ENCODE measurements at places on chromosomes 11 and 22.
A peak's percentile ranks its signal among the peaks of the same experiment; 100 is the strongest.

GRCh38 chr11:87228820-87229219 is 191.1 kb downstream of the TMEM135 start:
- DNase-seq = no peak

DNA sequence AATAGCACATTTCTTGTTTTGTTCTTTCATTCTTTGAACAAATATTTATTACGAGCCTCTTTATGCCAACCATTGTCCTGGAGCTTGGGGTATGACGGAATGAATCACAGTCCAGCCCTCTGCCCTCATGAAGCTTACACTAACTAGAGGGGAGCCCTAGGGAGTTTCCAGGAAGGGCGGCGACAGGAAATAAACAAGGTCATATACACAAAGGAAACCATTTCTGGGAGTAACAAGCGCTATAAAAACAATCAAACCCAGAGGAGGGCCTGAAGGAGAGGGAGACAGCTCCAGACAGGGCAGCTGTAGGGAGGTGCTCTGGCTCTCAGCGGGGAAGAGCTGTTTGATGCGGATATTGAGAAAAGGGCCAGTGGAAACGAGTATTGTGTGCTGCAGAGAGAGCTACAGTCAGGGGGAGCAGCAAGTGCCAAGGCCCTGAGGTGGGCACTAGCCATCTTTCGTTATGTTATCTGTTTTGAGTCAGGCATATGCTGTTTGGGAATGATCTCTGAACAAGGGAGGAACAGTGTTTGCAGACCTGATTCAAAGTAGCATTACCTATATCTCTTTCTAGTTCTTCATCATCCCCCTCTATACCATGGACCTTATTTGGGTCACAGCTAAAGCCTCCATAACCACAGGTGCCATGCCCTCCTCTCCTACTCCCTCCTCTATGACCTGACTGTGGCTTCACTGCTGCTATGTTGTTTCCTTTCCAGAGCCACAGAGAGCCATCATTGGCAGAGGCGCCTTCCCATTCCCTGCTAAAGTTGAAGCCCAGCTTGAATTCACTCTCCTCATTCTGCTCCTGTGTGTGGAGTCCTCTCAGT is 15.3 kb upstream of the ZBTB16 start:
- no peak for DNase-seq

GRCh38 chr11:89421718-89422117 is 69.5 kb downstream of the NOX4 start:
- DNase-seq = no peak

DNA sequence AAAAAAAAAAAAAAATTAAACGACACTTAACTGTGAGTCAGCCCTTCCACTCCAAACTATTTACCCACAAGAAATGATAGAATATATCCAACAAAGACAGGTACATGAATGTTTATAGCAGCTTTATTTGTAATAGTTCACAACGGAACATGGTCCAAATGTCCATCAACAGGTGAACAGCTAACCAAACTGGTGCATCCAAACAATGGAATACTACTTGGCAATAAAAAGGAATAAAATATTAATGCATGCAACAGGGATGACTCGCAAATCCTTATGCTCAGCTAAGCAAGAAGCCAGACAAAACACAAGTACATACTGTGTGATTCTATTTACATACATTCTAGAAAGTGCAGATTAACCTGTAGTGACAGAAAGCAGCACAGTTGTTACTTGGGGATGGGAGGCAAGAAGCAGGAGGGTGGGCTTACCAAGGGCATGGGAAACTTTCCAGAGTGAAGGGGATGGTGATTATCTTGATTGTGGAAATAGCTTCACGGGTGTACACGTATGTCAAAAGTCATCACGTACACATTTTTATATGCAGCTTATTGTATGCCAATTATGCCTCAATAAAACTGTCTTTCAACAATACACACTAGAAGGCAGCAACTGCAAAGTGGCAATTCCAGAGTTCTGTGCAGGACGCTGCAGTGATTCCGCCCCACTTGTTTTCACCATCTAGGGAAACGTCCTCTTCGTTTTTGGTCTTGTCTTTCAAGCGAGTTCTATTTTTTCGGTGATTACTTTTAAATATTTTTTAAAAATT is 6.7 kb upstream of the SF1 start:
- DNase-seq = no peak

DNA sequence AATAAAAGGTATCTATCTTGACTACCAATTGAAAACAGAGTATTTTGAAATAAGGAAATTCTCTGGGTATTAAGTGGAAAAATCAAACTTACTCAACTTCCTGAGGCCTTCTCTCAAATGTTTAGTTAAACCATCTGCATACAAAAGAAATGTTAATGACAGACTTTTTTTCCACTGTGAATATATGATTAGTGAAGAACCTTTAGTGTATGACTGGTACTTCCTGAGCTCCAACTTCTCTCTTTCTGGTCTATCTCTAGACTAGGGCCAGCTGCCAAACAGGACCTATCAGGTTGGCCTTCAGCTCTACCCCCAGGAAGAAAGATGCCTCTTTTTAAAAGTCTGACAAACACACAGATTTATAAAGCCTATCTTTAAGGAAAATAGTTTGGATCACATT is 68.8 kb upstream of the SCUBE2 start:
- no peak for DNase-seq

DNA sequence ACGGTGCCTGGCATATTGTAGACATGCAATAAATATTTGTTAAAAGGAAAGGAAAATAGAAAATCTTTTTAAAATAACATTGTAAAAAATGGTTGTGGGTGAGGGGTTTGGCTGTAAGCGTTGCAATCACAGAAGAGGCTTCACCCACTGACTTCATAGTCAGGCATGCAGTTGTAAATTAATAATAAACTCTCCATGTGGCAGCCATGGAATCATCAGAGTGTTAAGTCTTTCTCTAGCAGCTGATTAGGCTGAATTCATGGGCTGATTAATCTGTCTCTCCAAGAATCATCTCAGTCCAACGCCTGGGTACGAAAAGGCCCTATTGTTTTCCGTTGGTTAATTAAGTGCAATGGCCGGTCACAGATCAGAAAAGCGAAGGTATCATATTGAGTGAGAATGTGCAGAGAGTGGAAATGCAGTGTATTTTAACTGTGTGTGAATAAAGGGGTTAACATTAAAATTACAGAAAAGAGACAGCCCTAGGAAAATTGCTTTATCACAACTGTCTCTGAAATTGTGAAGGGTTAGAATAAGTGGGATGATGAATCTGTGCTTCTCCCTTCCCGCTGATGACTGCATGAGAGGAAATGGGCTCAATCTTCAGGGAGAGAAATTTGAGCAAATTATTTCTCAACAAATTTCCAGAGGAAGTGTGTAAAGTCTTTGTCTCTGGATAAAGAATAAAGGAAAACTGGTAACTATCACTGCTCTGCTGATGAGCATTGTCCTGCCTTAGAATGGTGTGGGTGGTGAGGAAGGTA is 269.0 kb downstream of the FAM76B start:
- no peak for DNase-seq

GRCh38 chr22:29517215-29517908 is 36.2 kb downstream of the THOC5 start:
- no peak for DNase-seq

DNA sequence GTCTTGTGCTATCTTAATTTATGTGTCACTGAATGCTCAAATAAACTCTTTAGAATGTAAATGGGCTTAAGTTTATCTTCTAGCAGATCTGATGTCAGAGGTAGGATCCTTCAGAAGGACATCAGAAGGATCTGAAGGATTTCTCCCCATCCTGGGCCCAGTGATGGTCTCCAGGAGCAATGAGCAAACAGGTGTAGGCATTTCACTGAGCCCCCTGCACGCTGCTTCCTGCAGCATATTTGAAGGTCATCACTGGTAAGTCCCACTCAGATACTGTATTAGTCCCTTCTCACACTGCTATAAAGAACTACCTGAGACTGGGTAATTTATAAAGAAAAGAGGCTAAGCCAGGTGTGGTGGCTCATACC is 4.5 kb downstream of the GSTP1 start:
- no peak for DNase-seq

DNA sequence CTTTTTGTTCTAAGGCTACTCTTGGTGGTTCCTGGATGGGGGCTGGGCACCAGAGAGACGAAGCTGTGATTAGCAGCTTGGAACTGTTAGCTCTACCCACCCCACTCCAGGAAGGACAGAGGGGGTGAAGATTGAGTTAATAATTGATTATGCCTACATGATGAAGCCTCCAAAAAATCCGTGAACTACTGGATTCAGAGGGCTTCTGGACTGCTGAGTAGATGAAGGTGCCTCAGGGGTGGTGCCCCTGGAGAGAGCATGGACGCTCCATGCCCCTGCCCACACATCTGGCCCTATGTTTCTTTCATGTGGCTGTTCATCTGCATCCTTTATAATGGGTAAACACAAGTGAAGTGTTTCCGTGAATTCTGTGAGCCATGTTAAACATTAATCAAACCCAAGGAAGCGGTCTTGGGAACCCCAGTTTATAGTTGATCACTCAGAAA is 47.3 kb upstream of the CYP2D6 start:
- DNase-seq = no peak

DNA sequence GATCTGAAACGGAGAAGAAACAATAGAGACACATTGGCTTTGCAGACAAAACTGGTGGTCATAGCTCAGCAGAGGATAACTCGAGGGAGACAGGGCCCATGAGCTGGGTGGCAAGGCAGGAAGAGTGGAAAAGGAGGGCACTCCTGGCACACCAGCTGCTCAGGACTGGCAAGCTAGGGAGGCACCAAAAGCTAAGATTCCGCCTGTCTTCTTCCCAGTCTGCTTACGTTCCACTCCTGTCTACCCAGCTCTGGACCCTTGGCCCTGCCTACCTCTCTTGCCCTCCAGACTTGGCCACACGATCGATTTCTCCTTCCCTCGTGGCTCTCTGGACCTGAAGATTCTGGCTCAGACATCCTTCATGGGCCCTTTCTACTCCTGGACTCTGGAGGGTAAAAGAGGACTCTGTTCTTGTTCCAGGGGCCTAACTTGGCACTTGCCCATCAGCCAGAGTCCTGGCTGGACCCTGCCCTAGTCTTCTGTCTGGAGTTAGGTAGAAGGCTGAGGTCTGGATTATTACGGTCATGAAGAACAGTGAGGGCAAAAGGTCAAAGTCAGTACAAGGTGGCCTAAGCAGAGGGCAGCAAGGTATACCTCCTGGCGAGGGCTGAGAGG is 115.2 kb upstream of the PITPNB start:
- DNase-seq = no peak

- no peak for DNase-seq
Observed at GRCh38 chr11:104819107-104819506, 79.2 kb downstream of the CASP12 start.

GRCh38 chr11:86743223-86744118 is 56.9 kb upstream of the PRSS23 start:
- peak; percentile 84 for DNase-seq

DNA sequence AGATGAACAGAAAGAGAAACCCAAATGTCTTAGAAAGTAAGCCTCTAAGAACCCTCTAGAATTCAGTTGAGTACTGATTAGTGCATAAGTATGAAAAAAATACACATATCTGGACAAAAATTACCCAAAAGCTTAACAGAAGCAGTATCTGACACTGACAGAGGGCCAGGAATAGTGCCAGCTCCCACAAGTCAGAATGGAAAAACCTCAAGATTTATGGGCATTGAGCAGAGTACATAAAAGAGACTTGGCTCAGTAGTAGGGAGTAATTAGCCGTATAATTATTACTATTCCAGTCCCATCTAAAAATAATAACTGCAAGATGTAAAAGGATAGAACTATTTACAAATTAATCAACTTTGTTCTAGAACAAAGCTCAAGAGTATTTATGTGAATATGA is 834.5 kb downstream of the FAM181B start:
- no peak for DNase-seq

DNA sequence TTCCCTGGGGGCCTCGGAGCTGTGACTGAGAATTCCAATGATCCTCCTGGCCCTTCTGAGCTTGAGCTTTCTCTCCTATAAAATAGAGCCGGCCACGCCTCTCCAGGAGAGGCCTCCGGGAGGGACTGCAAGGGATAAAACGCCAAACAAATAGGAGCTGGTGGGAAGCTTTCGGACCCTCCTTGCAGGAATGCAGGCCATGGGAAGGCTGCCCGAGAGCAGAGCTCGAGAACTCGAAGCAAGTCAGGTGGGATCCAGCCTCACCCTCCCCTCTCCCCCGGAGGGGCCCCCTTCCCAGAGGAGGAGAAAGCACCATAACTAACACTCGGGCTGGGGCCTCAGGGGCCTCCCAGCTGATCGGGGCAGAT is 34.6 kb downstream of the FLRT1 start:
- DNase-seq = no peak

GRCh38 chr11:69436041-69436982 is 45.2 kb upstream of the LINC01488 start:
- no peak for DNase-seq

- peak; percentile 89 for DNase-seq
Observed at GRCh38 chr22:37316875-37317371, 34.6 kb downstream of the CYTH4 start.

- peak; percentile 30 for DNase-seq
Observed at GRCh38 chr11:127919206-127920000, 668.0 kb downstream of the ETS1 start.

- no peak for DNase-seq
Observed at GRCh38 chr22:20226077-20226716, 41.9 kb downstream of the RTN4R start.

DNA sequence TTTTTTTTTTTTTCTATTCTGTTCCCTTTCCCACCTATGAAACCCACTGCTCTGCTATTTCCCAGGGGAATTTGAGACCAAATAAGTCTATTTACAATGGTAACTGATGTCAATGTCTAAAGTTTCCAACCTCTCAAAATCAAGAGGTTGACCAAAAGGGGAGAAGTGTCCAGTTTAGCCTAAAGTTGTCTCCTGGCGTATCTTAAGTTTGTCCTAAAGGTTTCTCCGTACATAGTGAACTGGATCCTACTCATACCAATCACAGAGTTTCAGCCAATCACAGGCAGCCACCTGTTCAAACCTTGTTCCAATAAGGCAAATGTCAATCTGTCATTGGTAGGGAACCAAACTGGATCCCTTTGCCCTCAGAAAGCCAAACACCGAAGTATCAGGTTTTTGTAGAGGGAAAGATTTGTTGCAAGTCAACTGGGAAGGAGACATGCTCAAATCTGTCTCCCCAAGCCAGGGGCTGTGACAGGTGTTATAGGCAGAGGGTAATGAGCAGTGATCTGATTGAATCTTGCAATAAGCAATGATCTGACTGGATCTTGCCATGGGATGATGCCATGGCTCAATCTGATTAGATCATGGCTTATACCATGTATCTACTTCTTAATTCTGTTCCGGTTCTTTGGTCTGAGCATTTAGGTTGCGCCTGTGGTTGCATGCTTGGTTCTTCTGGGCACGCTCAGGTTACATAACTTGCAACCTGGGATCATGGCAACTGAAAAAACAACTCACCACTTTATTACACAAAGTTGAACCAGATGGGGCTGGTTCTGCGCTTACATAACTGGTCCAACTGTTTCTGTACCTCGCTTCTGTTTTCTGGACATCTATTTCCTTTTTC is 1.1 kb upstream of the VPS37C start:
- DNase-seq = peak; percentile 28

- DNase-seq = no peak
Observed at GRCh38 chr11:22431106-22431505, 92.9 kb downstream of the SLC17A6 start.

DNA sequence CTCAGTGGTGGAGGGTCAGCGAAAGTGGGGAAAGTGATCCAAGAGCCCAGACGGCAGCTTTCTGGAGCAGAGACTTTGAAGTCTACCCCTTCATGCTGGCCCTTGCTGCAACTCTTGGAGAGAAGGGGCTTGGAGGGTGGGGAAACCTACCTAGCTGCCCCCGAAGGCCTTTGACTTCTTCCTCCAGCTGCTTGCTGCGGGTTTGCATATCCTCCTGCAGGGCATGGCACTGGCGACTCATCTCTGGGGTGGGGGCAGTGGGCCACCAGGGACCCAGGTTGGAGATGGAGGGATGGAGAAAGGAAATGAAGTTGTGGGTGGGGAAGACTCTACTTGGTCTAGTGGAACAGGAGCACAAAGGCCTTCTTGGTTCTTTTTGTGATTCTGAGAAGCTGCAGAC is 7.7 kb downstream of the NHERF4 start:
- no peak for DNase-seq

All from AG08395 (cell line).